ENCODE measurements at places on chromosomes 4 and X.

DNA sequence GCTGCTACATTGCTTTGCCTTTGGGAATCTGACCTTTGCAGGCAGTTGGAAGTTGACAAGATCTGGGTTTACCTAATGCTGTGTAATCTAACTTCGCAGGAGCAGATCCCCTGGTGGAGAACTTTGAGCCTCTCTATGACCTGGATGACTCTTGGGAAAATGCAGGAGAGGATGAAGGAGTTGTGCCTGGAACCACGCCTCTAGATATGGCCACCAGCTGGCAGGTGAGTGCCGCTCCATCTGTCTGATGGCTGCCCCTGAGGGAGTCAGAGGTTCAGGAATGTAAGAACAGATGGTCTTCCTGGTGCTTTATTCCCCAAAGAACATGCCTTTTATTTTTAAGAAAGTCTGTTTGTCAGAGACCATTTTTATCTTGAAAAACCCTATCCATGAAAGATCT is 109.3 kb downstream of the NFKB1 start:
- DNase-seq = no peak

GRCh38 chr4:117971403-117971802 is 62.9 kb upstream of the NDST3 start:
- DNase-seq = no peak

GRCh38 chr4:132526652-132527051 is 622.4 kb upstream of the PCDH10 start:
- no peak for DNase-seq

- no peak for DNase-seq
These were observed 1.1 kb upstream of the NSG1 start for GRCh38 chr4:4385729-4386295.

DNA sequence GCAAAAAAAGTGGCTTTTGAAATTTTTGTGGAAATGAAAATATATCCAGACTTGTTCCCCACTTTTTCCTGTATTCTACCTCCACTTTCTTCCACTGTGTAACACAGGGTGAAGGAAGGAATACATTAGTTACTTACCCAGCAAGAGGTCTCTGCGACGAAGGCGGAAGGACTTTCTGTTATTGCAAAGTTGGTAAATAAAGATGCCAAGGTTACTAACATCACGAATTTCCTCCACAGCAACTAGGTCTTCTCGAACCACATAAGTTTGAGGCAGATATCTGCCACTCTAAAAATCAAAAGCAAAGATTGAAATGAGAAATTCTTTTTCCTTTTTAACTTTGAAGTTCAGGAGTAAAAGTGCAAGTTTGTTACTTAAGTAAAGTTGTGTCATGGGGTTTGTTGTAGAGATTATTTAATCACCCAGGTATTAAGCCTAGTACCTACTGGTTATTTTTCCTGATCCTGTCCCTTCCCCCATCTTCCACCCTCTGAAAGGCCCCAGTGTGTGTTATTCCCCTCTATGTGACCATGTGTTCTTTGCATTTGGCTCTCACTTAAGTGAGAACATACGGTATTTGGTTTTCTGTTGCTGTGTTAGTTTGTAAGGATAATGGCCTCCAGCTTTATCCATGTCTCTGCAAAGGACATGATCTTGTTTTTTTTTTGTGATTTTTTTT is 5.8 kb downstream of the ITM2A start:
- no peak for DNase-seq

DNA sequence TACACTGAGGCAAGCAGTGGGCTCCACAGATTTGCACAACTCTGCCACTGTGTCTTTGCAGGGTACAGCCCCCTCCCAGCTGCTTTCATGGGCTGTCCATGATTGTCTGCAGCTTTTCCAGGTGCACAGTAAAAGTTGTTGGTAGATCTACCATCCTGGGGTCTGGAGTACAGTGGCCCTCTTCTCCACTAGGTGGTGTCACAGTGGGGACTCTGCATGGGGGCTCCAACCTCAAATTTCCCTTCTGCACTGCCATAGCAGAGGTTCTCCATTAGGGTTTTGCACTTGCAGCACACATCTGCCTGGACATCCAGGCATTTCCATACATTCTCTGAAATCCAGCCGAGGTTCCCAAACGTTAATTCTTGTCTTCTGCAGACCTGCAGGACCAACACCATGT is 1002.3 kb downstream of the FAM133A start:
- DNase-seq = no peak

- no peak for DNase-seq
These were observed 24.3 kb upstream of the TEX13C start for GRCh38 chrX:125295337-125295736.
